ENCODE measurements at places on chromosomes 12 and 14.

DNA sequence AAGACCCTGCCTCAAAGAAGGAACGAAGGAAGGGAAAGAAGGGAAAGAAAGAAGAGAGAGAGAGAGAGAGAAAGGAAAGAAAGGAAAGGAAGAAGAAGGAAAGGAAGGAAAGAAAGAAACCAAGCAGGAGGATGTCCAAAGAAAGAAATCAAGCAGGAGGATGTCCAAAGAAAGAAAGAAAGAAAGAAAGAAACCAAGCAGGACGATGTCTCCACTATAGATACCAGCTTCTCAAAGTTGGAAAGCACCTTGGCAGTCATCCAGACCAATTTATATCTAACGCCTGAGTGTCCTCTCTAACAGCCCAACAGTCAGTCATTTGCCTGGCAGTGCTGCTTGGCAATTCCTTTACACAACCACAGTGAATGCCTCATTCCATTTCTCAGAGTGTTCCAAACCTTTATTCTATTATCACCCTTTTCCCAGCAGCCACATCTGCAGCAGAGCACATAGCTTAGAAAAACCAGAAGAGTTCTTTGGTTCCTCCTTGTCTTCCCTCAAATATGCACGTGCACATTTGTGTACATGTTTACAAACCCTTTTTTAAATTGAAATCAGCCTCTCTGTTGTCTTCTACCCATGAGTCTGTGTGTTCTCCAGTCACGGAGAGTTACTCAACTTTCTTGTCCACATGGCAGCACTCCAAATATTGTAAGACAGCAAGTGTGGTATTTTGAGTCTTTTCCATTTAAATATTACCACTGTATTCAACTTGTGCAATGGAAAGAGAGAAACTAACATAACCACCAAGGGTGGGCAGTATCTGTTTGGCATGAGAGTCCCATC is 138.4 kb downstream of the STXBP6 start:
- DNase-seq = no peak

DNA sequence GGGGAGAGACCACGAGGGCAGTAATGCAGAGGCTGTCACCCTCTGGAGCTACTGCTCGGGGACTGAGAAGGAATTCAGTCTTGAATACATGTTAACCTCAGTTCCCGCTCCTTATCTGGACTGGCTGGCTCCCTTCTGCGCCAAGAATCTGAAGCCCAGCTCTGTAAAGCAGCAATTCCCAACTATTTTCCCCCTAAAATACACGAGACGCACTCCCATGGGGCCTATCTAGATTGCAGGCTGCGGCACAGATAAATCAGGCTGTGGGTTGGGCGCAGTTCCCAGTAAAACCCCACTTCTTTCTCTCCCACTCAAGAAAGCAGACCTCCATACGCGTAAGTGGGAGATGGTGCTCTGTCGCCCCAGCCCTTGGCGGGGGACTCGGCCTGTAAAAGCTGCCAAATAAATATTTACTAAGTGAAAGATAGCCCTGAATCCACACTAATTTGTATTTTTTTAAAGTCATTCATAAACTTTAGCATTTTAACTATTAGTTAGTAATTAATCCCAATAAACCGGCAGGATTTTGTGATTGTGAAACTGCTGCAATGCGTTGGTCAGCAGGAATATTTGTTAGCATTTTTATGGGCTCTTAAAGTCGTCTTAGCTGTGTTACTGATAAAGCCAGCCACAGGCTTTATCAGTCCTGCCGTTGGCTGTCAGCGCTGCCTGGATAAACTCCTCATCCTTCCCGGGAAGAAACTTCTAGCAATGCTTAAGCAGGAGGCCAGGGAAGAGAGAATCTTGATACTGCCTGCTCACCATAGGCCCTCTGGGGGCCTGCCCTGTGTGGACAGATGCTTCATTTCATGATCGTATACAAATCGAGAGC is 17.8 kb downstream of the FBXL14 start:
- DNase-seq = no peak

GRCh38 chr12:105352940-105353635 is 22.6 kb downstream of the C12orf75 start:
- no peak for DNase-seq

GRCh38 chr12:97643924-97644323 is 181.3 kb downstream of the RMST start:
- no peak for DNase-seq

Data from NCI-H1930 (cell line).